Suppressor macrophage treated with lipopolysaccharide for 4 hours (primary cell): ENCODE measurements at places on chromosomes 12 and 14.

DNA sequence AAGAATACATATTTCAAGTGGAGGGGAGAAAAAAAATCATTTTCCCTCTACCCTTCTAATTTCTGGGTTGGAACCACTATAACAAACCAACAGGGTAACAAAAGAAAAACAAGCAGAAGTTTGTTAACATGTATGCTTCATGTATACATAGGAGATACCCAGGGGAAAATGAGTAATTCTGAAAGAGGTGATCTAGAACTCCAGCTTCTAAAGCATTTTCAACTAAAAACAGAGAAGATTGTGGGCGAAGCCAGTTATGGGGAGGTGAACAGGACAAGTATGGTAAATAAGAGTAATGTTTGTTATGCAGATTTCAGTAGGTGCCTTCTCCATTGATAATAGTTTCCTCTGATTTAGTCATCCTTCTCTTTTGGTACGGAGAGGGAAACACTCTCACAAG lies 16.7 kb downstream of the FNTB start:
- no peak for DNase-seq

DNA sequence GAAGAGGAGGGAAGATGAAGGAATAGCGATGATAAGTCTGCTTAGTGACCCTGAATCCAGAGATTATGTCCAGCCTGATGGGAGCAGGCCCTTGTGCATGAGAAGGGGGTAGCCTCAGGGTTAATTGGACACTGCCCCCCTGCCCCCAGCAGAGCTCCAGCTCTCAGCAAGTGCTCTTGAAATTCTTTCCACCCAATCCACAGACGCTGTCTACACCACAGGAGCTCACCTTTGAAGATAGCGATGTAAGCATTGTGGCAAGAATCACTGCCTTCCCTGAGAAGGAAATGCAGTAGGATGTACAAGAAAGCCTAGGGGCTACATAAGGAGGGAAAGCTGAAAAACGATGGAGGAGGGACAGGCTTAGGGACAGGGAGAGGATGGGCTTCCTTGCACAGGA lies 39.4 kb downstream of the CRACR2A start:
- no peak for DNase-seq

- peak; percentile 79 for DNase-seq
Measured at GRCh38 chr12:104478396-104479122, 21.8 kb downstream of the CHST11 start.

DNA sequence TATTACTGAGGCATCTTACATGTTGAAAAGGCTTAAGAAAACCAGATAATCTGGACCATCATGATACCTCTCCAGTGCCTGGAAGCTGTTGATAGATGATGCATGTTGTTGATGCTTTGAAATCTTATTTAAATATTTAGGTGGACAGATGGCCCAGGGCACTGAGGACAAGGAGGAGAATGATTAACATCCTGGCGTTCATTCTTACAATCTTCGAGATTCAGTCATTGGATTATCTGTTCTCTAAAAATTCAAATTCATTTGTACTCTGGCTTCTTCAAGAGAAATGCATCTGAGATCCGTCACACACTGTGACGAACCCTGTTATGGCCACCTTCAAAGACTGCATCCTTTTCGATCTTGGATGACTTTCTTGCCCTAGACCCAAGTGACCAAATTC lies 121.3 kb upstream of the IGF1 start:
- DNase-seq, result no peak
